ENCODE measurements at places on chromosomes 5 and 9. TPM values are rescaled to one million over a fixed set of nuclear protein-coding genes. Genes with fewer than 3 reads are reported as not detected.
A peak's percentile ranks its signal among the peaks of the same experiment; 100 is the strongest.

- H3K4me1 ChIP-seq = no peaks in the 10 kb centered on the region
- no peak overlapping the region for H3K4me3 ChIP-seq
- H3K27me3 ChIP-seq = no peaks in the 10 kb centered on the region
- no peak for DNase-seq
Measured at GRCh38 chr5:118791926-118792734, 196.2 kb downstream of the DTWD2 start.

GRCh38 chr5:161513942-161514341 lies 32.6 kb downstream of the GABRB2 start:
- no peak overlapping the region for H3K27ac ChIP-seq
- no peaks in the 10 kb centered on the region for H3K27me3 ChIP-seq
- no peaks in the 10 kb centered on the region for H3K4me1 ChIP-seq
- H3K4me3 ChIP-seq = no peak overlapping the region

Gene C9orf153
- not detected for total RNA-seq

DNA sequence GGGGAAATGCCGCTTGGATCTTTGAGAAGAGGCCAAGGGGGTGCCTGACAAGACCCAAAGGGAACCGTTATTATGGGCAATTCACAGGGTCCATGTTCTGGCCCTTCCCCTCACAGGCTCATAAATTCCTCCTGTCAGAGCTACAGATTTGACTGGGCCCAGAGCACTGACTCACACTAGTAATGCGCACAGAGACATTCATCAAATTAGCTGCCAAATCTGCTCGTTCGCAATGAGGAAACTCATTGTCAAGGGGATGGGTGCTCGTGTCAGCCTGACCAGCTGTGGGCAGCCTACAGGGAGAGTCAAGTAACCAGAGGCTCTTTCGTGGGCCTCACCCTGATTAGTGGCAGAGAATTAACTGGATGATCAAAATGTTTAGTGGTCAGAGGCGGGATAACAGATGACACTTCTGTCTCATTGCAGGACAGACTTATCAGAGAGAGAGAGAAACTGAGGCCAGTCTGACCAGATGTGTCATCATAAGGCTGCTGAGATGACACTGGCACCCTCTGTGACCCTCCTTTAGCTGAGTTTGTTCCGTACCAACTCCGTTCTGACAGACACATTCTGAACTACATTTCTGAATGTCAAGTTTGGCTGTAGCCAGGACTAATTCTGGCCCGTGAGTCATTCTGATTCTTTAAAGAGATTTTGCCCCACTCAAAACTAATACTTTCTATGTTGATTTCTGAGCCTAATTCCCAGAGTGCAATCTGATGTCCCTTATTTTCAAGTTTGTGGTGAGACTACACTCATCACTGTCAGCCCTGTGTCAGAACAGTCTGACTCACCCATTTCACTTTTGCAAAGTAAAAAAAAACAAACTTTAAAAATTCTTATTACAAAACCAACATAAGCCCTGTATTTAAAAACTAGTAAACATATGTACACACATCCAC lies 377.1 kb downstream of the ACTL7B start:
- no peak overlapping the region for H3K4me3 ChIP-seq
- no peaks in the 10 kb centered on the region for H3K27me3 ChIP-seq
- peaks cover 36% of the 10 kb centered on the region for H3K4me1 ChIP-seq
- peak overlapping the region; percentile 68 for H3K27ac ChIP-seq

GRCh38 chr5:65072850-65073249 lies 304.1 kb downstream of the CWC27 start:
- H3K36me3 ChIP-seq = no peaks in the 10 kb centered on the region
- H3K4me3 ChIP-seq = no peak overlapping the region
- H3K27me3 ChIP-seq = no peaks in the 10 kb centered on the region
- H3K4me1 ChIP-seq = no peaks in the 10 kb centered on the region
- no peak overlapping the region for H3K27ac ChIP-seq

- H3K36me3 ChIP-seq = no peaks in the 10 kb centered on the region
- no peak overlapping the region for H3K27ac ChIP-seq
- H3K27me3 ChIP-seq = no peaks in the 10 kb centered on the region
- no peaks in the 10 kb centered on the region for H3K4me1 ChIP-seq
- no peak for DNase-seq
- H3K4me3 ChIP-seq = no peak overlapping the region
Measured at GRCh38 chr9:120683150-120683549, 31.1 kb downstream of the MEGF9 start.

DNA sequence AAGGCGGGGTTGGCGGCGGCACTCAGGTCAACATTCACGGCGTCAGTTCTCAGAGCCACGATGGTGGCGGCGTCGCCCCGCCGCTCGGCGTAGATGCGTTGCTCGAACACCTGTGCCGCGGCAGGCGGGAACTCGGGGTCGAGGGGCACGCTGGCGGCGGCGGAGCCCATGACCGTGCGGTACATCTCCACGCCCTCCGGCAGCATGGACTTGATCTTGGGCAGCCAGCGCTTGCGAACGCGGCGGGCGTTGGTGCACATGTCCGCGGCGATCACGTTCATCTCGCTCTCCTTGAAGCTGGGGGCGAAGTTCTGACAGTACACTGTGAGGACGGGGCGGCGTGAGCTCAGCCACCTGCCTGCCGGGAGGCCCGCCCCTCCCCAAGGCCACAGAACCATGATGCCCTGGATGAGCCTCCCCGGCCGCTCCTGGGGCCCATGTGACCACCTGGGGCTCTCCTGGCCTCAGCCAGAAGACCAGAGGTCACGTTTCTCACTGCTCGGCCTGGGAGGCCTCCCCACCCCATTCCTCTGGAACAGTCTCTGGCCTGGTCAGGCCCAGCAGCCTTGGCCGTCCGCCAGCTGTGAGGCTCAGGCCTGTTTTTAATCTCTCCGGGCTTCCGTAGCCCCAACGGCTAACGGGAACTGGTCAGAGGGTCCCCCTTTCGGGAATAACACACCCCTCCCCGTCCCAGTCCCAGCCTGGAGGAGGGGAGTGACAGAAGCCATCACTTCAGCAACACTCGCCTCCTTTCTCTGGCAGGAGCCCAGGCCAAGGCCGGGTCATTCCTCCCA lies 50.7 kb upstream of the UBAC1 start:
- no peaks in the 10 kb centered on the region for H3K27me3 ChIP-seq
- H3K4me3 ChIP-seq = no peak overlapping the region
- H3K36me3 ChIP-seq = no peaks in the 10 kb centered on the region
- DNase-seq = peak; percentile 60
- peak overlapping the region; percentile 73 for H3K27ac ChIP-seq
- H3K4me1 ChIP-seq = peaks cover 9% of the 10 kb centered on the region

Gene CTNND2
- total RNA-seq = 2.1 TPM

Gene TTC33
- 19.2 TPM for total RNA-seq

GRCh38 chr9:36843964-36844363 lies 190.1 kb downstream of the PAX5 start:
- DNase-seq = no peak
- H3K4me3 ChIP-seq = no peak overlapping the region
- no peaks in the 10 kb centered on the region for H3K36me3 ChIP-seq
- H3K27ac ChIP-seq = no peak overlapping the region
- no peaks in the 10 kb centered on the region for H3K27me3 ChIP-seq

GRCh38 chr9:113901221-113901688 lies 25.1 kb downstream of the ZNF618 start:
- H3K27me3 ChIP-seq = no peaks in the 10 kb centered on the region
- H3K4me3 ChIP-seq = no peak overlapping the region
- H3K27ac ChIP-seq = peak overlapping the region; percentile 32
- no peaks in the 10 kb centered on the region for H3K36me3 ChIP-seq

DNA sequence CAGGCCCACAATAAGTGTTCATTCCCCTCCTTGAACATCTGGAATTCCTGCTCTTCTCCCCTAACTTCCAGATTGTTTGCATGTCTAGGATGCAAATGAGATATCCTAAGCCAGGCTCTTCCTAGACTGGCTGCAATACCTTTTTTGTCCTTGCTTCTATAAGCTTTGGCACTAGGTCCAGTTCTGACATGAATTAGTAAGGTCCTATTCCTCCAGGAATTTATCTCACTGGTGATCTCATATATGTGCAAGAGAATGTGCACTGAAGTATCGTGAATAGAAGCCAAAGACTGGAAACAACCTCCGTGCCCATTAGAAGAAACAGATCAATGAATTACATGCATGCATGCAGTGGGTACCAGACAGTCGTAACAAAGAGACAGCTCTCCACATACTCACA lies 25.2 kb downstream of the DUSP1 start:
- no peak overlapping the region for H3K4me3 ChIP-seq
- peak overlapping the region; percentile 62 for H3K27ac ChIP-seq
- no peak for DNase-seq

DNA sequence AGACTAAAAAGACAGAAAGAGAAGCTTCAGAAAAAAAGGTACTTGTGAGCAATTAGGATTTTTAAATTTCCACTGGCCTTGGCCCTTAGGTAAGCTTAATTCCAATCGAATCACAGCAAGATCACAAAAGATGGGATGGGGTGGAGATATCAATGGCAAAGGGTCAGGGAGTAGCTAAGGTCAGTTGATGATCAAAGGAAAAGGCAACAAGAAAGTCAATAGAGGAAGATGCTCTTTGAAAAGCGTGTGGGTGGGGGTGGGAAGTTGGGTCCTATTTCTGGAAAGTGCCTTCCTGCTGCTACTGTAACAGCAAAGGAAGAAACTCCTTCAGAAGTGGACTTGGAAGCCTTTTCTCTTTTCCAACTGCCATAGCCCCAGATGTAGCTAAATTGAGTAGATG lies 7.3 kb downstream of the C1QTNF3 start:
- DNase-seq = no peak
- no peaks in the 10 kb centered on the region for H3K36me3 ChIP-seq
- H3K27me3 ChIP-seq = no peaks in the 10 kb centered on the region
- H3K4me3 ChIP-seq = no peak overlapping the region
- no peak overlapping the region for H3K27ac ChIP-seq

- no peaks in the 10 kb centered on the region for H3K36me3 ChIP-seq
- H3K4me3 ChIP-seq = no peak overlapping the region
- H3K27me3 ChIP-seq = peaks cover 7% of the 10 kb centered on the region
- H3K27ac ChIP-seq = no peak overlapping the region
- DNase-seq = no peak
Measured at GRCh38 chr5:128480158-128480557, 57.9 kb downstream of the FBN2 start.

DNA sequence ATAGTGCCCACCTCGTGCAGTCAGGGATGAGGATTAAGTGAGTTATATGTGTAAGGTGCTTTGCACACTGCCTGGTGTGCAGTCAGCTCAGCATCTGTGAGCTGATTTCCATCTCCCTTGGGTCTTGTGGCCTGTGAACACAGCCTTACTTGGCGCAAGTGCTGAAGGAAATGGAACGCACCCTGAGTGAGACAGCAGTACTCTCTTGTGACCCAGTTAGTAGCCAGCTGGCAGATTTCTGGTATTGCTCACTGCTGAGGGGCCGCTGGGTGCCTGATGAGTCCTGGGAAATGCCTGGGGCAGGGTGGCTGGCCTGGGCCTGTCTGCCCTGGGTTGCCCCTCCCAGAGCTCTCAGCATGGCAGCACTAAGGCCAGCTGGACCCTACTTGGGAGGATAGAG lies 90.9 kb upstream of the BOD1 start:
- H3K4me1 ChIP-seq = no peaks in the 10 kb centered on the region
- no peak overlapping the region for H3K4me3 ChIP-seq
- no peaks in the 10 kb centered on the region for H3K36me3 ChIP-seq
- no peaks in the 10 kb centered on the region for H3K27me3 ChIP-seq
- no peak for DNase-seq

Gene TTC23L
- total RNA-seq = 0.27 TPM

Gene PTPN3
- 12.7 TPM for total RNA-seq

DNA sequence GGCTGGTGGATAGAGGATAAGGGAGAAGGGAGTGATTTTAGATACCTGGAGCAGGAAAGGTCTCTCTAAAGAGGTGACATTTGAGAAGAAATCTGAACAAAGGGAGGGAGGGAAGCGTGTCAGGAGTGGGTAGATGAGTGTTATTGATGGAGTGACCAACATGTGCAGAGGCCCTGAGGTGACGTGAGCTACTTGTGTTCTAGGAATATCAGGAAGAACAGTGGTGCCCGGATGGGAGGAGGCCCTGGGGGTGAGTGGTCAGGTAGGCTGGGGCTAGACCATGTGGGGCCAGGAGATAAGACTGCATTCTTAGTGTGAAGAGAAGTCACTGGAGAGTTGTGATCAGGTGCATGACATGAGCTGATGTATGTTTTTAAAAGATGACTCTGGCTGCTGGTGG lies 256.2 kb downstream of the ARHGAP26 start:
- H3K27ac ChIP-seq = no peak overlapping the region
- H3K27me3 ChIP-seq = no peaks in the 10 kb centered on the region
- no peak for DNase-seq
- no peak overlapping the region for H3K4me3 ChIP-seq

Gene SLC4A9
- not detected for total RNA-seq

DNA sequence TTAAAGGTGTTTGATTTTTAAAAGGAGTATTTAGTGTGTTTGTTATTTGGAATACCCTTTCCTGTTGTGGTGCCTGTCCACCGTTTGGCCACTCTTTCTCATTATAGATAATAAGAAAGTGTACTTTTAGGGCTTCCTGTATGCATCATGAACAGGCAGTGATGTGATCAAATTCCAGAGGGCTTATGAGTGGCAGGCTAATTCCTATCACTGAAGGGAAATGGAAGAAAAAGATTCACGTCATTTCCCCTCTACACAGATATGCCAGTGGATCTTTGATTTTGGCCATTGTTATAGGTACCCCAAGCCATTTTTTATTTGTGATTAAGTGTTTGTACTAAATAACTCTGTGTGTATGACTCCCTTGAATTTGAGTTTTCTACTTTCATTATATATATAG lies 37.1 kb downstream of the RPS6 start:
- no peaks in the 10 kb centered on the region for H3K4me1 ChIP-seq
- H3K27me3 ChIP-seq = no peaks in the 10 kb centered on the region
- H3K27ac ChIP-seq = no peak overlapping the region
